ENCODE measurements at places on chromosomes 5 and 9. TPM values are rescaled to one million over a fixed set of nuclear protein-coding genes. Genes with fewer than 3 reads are reported as not detected.

DNA sequence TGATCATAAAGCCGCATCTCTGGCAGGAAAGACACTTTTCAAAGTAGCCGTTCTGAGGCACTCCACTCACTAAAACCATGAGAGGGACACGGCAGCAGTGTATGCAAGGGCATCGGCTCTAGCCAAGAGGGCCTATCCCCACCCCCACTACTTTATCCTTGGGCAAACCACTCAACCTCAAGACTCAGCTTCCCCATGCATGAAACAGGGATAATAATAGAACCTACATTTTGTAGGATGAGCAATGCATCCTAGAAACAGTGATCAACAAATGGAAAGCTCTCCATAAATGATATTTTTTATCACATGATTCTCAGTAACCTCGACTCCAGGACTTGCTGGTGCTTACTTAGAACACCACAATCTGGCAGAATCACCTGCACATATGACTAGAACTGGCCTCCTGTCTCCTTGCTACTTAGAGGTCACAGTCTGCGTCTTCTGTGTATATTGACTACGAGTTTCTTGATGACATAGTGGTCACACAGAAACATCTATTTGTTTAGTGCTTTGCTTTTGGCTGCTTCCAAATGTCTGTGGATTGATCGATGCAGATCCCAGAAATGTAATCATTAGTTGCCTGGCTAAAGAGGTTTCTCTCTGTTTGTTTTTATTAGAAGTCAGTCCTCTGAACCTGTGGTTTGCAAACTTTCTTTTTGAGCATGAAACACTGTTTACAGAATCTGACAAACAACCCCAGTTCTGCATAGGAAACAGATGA lies 102.1 kb downstream of the LHFPL2 start:
- H3K27me3 ChIP-seq = no peaks in the 10 kb centered on the region
- H3K27ac ChIP-seq = peak overlapping the region; percentile 84
- H3K4me3 ChIP-seq = no peak overlapping the region
- no peaks in the 10 kb centered on the region for H3K36me3 ChIP-seq
- no peak for DNase-seq

- DNase-seq = no peak
- H3K4me3 ChIP-seq = no peak overlapping the region
- H3K27ac ChIP-seq = no peak overlapping the region
- peaks cover 27% of the 10 kb centered on the region for H3K27me3 ChIP-seq
Measured at GRCh38 chr9:136697146-136697820, 10.0 kb upstream of the AGPAT2 start.

- H3K4me1 ChIP-seq = peaks cover 34% of the 10 kb centered on the region
- no peaks in the 10 kb centered on the region for H3K36me3 ChIP-seq
- H3K27me3 ChIP-seq = no peaks in the 10 kb centered on the region
- no peak for DNase-seq
- H3K27ac ChIP-seq = no peak overlapping the region
Measured at GRCh38 chr5:90477073-90477472, 2.4 kb downstream of the POLR3G start.

The SPINK6 gene
- total RNA-seq = 2.3 TPM

The CCL27 gene
- total RNA-seq = 209 TPM
